ENCODE measurements at places on chromosomes 7 and 10.

GRCh38 chr10:60573336-60573735 lies 183.7 kb upstream of the ANK3 start:
- DNase-seq, result no peak

DNA sequence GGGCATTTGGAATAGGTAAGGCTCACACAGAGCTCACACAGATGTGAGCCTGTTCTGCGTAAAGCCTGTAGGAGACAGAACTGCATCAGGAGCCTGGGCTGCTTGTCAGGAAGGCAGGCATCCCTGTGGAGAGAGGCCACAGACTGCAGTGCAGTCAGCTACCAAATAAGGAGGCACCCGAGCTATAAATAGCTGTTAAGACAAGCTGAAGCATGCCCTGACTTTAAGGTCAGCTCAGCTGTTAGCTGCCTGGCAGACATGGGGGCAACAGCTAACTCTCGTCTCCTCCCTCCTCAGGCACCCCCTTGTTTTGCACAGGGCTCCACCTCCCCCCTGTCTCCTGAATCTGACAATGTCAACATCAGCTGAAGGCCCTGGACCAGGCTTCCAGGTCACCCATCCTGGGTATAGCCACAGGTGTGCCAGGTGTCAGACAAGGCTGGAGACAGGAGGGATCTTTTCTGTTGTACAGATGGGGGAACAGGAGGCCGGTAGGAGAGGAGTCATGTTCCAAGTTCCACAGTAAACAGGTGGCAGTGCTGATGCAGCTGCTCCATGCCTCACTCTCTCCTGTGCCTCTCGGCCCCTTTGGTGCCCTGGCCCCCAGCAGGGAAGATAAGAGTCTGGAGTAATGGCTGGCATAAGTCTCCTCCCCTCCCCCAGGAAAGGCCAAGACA lies 27.6 kb upstream of the MKRN1 start:
- no peak for DNase-seq

DNA sequence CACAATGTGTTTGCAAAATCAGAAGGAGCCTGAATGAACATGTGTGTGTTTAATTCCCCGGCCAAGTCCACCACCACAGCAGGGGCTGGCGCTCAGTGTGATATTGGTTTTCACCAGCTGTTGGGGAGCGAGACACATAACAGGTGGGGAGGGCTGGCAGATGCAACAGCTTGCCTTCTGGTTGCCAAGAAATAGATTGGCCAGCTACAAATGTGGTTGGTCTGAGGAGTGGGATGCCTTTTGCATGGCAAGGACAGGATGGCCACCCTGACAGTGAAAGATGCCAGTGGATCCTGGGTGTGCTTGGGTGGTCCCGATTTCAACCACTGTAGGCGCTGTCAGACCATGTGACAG lies 292.5 kb upstream of the FZD8 start:
- no peak for DNase-seq

DNA sequence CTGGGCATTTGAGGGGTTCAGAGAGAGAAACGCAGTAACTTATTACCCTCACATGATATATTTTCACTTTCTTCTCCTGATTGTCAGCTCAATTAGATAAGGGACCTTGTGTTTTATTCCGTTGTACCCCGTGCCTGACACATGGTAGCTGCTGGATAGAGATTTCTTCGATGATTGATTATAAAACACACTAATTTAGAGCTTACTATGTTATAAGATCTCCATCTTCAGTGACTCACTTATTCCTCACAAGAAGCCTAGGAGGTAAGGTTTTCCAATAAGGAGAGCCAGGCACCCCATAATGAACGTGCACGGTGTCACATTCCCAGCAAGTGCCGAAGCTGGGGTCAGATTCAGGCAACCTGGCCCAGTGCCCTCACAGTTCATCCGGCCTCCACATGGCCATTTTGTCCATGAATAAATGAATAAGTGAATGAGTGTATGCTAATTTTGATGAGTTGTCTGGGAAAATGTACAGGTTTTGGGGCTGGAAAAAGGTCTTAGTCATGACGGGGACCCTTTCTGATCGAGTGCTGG lies 138.1 kb upstream of the CDCA7L start:
- no peak for DNase-seq

DNA sequence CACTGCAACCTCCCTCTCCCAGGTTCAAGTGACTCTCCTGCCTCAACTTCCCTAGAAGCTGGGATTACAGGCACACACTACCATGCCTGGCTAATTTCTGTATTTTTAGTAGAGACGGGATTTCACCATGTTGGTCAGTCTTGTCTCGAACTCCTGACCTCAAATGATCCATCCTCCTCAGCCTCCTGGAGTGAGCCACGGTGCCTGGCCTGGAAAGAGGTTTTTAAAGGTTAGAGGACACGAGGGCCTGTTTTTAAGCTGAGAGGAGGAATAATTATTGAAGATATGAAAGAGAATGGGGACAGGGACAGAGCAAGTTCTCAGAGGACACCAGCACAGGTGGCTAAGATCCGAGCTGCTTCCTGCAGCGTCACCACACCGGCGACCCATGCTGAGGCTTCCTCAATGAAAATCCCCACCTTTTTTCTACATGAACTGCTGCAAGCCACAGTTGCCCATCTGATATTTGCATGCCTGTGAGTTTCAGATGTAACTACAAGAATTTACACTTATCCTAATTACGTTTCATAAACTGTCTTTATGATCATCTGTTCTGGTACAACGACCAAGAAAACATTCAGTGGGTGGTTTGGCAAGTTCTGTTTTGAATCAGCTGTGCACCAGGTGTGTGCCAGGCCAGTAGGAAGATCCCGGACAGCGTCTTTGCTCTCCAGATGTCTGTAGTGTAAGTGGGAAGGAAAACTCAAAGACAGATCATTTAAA lies 76.0 kb downstream of the HIP1 start:
- DNase-seq, result no peak

DNA sequence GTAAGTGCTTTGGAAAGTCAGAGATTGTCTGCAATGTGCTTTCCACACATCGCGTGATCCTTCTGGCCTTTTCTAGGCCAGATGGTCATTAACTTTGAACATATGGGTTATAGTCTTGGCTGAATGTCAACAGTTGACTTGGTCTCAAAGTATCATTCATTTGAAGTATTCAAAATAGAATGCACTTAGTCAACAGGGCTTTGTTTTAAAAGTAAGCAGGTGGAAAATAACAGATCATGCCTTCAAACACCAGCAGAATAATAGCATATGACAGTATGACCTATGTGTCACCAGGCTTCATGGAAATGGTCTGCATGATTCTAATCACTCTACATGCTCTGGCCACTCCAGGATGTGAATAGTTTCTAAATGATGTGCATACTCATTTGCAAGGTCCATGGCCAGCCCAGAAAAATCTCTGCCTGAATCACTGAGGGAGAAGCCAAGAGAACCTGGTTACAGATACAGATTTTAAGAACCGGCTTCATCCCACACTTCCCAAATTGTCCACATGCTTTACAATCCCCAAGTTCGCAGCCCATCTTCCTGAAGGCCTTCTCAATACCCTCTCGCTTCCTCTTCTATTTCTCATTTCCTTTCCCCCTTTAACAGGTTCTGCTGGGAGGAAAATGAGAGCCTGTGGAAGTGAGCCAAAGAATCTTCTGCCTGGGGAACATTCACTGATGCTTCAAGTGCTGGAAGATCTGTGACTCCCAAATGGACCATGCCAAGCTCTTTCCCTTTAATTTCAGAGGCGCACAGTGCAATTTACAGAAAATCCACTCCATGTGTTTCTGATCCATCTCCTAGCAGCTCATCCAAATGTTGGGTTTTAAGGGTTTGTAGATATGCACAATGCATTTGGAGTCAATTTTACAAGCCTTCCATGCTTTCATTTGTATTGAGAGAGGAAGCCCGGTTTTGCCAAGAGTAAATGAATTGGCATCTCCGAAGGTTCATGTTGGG lies 122.8 kb upstream of the GDF10 start:
- DNase-seq, result no peak

DNA sequence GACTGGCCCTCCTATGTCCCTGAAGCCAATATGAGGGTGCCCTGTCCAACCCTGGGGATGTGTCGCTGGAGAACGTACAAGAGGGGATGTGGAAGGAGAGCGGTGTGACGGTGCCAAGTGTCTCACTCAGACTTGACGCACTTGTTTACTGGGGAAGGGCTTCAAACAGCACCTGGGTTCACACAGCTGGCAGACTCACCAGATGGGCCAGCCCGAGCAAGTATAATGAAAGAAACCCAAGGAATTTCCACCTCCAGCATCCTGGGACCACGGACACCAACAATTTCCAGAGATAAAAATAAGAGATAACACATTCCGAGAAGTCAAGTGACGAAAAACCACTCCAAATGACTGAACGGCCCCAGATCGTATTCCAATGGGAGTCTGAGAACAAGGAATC lies 5.3 kb downstream of the ATP5MF start:
- DNase-seq, result no peak

- DNase-seq, result no peak
Measured at GRCh38 chr7:155580367-155580766, 34.0 kb upstream of the CNPY1 start.

GRCh38 chr7:116970238-116970910 lies 17.1 kb downstream of the ST7 start:
- no peak for DNase-seq

GRCh38 chr10:31908157-31908556 lies 20.5 kb downstream of the ARHGAP12 start:
- DNase-seq, result no peak

GRCh38 chr7:116933465-116933864 lies 19.8 kb upstream of the ST7 start:
- DNase-seq, result no peak

GRCh38 chr10:119250641-119251314 lies 43.4 kb downstream of the GRK5 start:
- DNase-seq, result no peak

GRCh38 chr7:41977661-41978060 lies 259.3 kb downstream of the GLI3 start:
- DNase-seq, result no peak

DNA sequence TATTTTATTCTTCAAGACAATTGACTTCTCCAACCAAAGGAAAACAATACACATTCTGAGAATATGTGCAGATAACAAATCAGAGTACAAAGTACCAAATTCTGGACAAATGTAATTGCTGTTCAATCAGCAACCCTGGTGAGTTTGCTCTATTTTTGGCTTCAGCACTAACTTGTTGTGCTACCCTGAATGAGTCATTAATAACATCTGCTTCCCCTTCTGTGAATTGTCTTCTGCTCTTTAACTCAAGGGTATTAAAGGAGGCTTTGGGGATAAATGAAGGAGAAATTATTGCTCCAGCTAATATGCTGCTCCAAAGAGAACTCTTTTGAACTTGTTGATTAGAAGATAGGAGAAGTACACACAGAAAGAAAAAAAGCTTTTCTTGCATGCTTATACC lies 459.3 kb downstream of the HTR7 start:
- DNase-seq, result no peak

- DNase-seq, result no peak
Measured at GRCh38 chr7:30079880-30080279, 51.7 kb downstream of the PLEKHA8 start.

DNA sequence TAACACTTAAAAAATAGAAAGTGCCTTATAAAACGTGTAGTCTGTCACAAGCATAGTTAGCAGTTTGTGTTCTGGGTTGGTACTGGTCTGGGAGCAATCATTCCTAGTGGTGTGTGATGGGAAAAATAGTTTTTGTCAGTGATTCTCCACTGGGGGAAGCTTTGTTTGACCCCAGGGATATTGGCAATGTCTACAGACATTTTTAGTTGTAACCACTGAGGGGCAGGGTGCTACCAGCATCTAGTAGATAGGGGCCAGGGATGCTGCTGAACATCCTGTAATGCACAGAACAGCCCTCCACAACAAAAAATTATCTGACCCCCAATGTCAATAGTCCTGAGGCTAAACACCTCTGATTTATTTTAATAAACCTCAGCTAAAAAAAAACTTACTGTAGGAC lies 51.6 kb upstream of the CREB5 start:
- no peak for DNase-seq

GRCh38 chr10:14362104-14362503 lies 31.4 kb upstream of the FRMD4A start:
- no peak for DNase-seq

- DNase-seq, result no peak
Measured at GRCh38 chr10:60413306-60414012, 23.8 kb upstream of the ANK3 start.

GRCh38 chr10:101121654-101122031 lies 9.5 kb upstream of the TLX1 start:
- DNase-seq, result no peak

- no peak for DNase-seq
Measured at GRCh38 chr7:36344622-36345021, 45.0 kb upstream of the ANLN start.

DNA sequence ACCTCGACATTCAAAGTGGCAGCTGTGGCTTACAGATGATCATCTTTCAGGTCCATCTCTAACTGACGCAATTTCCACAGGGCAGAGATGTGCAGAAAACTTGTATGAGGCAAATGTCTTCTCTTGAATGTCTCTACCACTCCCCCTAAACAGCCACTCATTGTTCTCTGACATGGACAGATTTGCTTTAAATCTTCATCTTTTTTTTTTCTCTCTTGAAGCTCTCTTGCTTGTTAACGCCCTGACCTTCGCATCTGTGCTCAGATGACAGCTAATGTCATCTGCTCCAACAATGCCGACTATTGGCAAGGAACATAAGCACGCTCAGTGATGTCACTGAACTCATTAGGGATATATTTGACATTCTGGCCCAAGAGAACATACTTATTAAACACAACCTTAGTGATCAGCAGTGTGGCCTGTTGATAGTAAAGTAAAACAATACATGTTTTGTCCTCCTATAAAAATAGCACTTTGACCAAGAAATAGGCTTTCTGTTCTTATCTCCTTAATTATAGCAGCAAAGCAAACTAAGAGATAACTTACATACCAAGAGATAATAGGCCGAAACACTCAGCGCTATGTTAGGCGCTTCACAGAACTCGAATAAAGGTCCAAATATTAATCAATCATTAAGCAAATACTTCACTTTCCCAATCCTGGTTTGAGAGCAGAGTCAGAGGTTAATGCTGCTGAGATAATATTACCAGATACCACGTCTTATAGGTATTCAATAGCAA lies 583.5 kb downstream of the PARD3 start:
- no peak for DNase-seq

- DNase-seq, result no peak
Measured at GRCh38 chr7:50391386-50391785, 58.8 kb downstream of the FIGNL1 start.

GRCh38 chr10:45997994-45998763 lies 25.9 kb downstream of the TIMM23 start:
- no peak for DNase-seq

- DNase-seq, result no peak
Measured at GRCh38 chr10:104680467-104681401, 39.6 kb downstream of the SORCS3 start.

DNA sequence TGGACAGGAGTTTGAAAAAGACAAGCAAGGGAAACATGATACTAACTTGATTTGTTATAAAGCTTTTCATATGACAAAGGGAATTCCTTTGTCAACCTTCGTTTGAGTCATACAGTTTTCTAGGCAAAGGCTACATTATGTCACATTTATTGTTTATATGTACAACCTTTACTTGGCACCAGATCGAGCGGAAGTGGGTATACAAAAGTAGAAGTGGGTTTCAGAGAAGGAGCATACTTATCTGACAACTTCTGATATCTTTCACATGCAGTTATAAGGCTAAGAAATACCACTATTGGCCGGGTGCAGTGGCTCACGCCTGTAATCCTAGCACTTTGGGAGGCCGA lies 11.0 kb downstream of the STMP1 start:
- DNase-seq, result no peak
